ENCODE measurements at places on chromosomes 1 and 21. TPM values are rescaled to one million over a fixed set of nuclear protein-coding genes. Genes with fewer than 3 reads are reported as not detected.

The SOX13 gene
- 31.1 TPM for total RNA-seq

DNA sequence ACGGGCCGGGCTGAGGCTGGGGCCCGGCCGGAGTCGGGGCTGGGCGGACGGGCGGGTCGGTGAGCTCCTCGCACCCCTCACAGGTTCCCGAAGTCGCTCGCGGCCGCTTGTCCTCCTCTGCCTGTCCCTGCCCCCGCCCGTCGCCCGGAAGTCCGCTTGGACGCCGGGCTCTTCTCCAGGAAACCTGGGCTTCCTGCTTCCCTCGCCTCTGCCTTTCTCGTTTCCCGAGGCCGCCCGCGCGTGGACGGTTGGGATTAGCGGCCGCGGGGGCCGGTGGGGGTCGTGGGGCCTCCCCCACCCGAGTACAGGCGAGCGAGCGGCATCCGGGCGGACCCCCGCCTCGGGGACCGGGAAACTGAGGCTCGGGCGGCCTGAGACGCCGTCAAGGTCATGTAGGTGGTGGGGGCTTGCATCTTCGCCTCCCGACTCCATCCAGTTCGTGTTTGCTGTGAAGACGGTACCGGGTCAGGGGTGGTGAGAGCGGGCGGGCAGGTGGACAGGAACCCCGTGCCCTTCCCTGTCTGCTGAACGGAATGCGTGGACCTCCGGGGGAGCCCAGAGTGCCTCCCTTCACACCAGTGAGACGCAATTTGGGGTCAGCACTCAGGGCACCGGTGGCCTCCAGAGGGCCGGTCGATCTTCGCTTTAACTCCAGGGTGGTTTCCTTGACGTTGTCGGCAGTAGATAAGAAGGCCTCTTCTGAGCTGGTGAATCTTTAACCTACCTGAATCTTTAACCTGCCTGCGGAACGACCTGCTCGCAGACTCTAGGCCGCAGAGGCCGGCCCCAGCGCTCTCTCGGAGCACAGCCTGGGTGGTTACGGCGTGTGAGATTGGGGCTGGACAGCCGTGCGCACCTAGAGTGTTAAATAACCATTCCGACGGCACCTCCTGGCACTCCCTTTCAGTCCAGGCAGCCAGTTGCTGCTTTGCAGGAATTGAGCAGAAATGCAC is 686 bp downstream of the ARF1 start:
- peak; percentile 34 for DNase-seq

The C1orf56 gene
- total RNA-seq, result 11.3 TPM

The HTR6 gene
- not detected for total RNA-seq

The TMEM51 gene
- total RNA-seq, result not detected

The C1orf105 gene
- total RNA-seq, result not detected

GRCh38 chr1:46284058-46284457 is 19.4 kb downstream of the LRRC41 start:
- DNase-seq, result no peak

- DNase-seq, result no peak
Observed at GRCh38 chr1:2044510-2045319, 5.5 kb upstream of the PRKCZ start.

GRCh38 chr1:39745016-39745670 is 6.5 kb downstream of the PPIE start:
- DNase-seq, result no peak

The ERICH3 gene
- not detected for total RNA-seq

GRCh38 chr1:111582644-111583618 is 36.7 kb upstream of the RAP1A start:
- DNase-seq, result no peak

DNA sequence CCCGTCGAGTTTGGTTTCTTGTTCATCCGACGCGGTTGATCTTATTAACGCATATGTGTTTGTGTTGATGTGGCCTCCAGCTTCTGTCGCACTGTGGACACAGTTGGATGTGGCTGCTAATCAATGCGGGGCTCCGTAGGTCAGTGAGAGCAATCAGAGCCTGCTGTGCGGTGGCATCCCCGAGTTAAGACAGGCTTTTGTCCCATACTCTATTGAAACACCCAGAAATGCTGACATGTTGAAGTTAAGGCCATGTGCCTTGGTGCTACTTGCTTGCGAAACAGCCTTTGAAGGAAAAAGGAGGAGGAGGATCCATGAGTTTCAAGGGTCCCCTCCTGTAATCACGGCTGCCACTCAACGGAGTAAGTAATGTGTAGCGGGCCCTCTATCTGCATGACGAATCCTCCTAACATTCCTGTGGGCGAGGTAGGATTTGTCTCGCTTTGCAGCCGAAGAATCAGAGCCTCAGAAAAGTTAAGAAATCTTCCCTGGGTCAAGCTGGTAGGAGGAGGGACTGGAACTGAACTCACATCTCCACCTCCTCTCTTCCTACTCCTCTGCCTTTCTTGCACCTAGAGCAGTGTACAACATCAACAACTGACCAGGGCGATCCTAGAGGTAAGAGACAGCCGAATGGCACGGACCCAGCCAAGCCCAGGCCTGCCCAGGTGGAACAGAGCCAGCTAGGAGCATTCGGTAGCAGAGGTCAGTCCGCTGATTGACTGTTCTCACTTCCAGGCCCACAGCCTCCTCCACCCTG is 19.5 kb downstream of the PDE9A start:
- no peak for DNase-seq

GRCh38 chr1:178633056-178633455 is 92.0 kb upstream of the RALGPS2 start:
- DNase-seq, result no peak

- DNase-seq, result no peak
Observed at GRCh38 chr1:31410871-31411270, 2.1 kb upstream of the SERINC2 start.

GRCh38 chr1:30197639-30198450 is 525.5 kb downstream of the MATN1 start:
- DNase-seq, result no peak

- DNase-seq, result no peak
Observed at GRCh38 chr21:15098908-15099307, 34.1 kb upstream of the NRIP1 start.

The PIGR gene
- total RNA-seq, result 28.4 TPM

- no peak for DNase-seq
Observed at GRCh38 chr21:36695671-36696389, 3.1 kb upstream of the SIM2 start.

The SLC6A17 gene
- 0.02 TPM for total RNA-seq

DNA sequence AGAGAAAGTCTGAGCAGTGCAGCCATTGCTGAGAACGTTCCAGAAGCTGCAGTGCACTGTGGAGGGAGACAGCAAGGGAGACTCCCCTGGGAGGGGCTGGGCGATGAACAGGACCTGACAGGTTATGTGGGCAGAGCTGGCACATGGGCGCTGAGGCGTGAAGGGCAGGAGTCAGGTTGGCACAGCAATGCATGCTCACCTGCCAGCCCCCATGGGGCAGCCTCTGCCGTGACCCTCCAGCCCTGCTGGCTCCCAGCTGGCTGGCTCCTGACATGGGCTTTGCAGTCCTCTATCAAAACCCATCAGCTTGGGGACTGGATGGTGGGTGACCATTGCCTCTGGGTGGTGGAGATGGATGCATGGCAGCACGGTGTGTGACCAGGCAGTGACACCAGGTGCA is 300.3 kb downstream of the CAMTA1 start:
- DNase-seq, result no peak

DNA sequence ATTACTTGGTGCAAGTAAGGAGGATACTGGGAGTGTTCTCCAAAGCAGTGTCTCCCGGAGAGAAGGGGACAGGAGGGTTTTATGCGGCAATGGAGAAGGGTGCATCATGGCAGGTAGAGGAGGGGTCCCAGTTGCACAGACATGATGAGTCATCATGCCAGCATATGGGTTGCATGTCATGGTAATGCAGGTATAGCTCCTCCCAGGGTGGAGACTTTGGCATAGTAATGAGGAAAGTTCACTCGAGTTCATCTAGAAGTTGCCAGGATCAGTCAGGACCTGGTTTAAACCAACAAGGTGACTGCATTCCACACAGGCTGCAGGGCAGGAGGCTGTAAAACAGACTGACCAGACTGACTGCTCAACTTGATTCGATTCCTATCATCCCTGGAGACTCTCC is 355.7 kb upstream of the DUSP10 start:
- DNase-seq, result no peak

DNA sequence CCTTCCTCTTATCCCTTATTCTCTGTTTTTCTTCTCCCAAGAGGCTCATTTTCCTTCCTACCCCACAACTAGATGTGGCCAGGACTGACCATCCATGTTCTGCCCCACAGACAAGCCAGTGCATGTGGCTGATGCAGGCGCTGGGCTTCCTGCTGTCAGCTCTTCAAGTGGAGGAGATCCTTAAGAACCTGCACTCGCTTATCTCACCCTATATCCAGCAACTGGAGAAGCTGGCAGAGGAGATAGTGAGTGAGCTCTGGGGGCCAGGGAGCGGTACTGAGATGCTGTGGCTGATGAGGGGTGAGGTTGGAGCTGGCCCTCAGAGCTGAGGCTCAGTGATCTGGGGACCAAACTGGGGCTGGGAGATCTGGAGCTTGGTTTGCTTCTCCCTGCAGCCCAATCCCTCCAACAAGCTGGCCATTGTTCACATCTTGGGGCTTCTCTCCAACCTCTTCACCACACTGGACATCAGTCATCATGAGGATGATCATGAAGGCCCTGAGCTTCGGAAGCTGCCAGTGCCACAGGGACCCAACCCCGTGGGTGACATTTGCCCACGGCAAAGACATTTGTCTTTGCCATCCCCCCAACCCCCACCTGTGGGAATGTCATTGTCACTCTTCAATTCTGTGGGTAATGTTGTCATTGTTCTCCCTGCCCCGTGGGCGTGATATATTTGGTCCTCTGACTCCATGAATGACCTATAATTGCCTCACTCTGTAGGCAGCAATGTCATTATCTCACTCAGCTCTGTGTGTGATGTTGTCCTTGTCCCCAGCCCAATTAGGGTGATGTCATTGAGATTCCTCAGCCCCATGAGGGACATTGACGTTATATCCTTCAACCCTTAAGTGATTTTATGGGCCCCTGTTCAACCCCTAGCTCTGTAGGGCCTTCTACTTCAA is 11.2 kb upstream of the DPH2 start:
- no peak for DNase-seq

The ARMH1 gene
- not detected for total RNA-seq

DNA sequence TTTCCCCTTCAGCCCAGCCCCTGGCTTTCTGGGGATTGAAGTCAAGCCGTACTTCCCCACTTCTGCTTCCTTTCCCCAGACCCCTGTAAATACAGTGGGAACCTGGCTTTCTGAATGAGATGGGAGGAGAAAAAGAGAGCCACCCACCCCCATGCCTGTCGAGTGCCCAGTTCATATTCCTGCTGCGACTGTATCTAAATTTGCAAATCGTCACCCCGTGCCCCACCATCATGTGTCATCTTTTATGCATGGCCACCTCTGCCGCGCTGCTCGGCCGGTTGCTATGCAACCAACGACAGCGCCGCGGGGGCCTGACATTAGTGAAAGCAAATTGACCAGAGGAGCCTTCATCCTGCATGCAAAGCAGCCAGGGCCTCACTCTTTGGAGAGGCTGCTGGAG is 143.0 kb downstream of the ELAVL4 start:
- DNase-seq, result no peak

The PTPRU gene
- total RNA-seq, result 28.6 TPM

DNA sequence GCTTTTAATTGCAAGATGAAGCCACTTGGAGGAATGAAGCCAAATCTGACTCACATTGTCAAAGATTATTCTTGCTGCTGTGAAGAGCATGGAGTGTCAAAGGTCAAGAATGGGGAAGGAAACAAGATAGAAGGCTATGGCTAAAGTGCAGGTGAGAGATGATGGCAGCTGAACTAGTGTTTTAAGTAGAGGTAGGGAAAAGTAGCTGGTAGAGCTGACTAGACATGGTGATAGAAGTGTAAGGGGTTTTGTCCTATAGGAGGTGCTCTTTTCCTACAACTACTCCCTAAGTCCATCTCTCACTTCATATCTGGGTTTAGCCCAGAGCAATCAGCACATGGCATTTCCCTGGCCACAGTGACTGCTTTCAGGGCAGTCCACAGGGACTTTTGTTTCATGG is 11.8 kb downstream of the UBE2T start:
- no peak for DNase-seq

DNA sequence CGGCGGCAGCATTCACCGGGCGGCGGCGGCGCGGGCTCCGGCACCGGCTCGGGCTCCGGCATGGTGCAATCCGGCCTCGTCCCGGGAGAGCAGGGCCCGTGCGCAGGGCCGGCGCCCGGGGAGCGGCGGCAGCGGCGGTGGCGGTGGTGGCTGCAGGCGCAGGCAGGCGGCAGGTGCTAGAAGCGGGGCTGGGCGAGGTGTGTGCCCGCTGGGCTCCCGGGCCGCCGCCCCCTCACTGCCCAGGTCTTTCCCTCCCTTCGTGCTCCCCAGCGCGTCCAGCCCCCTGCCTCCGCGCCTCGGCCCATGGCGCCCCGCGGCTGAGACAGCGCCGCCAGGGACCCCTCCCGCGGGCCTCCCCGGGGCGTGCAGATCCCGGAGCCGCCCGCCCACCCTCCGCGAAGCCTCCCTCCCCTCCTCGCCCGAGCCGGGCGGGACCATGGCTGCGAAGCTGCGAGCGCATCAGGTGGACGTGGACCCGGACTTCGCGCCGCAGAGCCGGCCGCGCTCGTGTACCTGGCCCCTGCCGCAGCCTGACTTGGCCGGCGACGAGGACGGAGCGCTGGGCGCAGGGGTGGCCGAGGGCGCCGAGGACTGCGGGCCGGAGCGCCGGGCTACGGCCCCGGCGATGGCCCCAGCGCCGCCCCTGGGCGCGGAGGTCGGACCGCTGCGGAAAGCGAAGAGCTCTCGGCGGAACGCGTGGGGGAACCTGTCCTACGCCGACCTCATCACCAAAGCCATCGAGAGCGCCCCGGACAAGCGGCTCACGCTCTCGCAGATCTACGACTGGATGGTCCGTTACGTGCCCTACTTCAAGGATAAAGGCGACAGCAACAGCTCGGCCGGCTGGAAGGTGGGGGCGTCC is 492 bp downstream of the FOXO6 start:
- no peak for DNase-seq

Data from gastrocnemius medialis (tissue), 4 donors.